Activated CD4-positive, alpha-beta T cell treated with anti-CD3 and anti-CD28 coated beads, Interleukin-2, amount 50 U/mL, for 48 hours (primary cell): ENCODE measurements at places on chromosomes 2 and 18.

DNA sequence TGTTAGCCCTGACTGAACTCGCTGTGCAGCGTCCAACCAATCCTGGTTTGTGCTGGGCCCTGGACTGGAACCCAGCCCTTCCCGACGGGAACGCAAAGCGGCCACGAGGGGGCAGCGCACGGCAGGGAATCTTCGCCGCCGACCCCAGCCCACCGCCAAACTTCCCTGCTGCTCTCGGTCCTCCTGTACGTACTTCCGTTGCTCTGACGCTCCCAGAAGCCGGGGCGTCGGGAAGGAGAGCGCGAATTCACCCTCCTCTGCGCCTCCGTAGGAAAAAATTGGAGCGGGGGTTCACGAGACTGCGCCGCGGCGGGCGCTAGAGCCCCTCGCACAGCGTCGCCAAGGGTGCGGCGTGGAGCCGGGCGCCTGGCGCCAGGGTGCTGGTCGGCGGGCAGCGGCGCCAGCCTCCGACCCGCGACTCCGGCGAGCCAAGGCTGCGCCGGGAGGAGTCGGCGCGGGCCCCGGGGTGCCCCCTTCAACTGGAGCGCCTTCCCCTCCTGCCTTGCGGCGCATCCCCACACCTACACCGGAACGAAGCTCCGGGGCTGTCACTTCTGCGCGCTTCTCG is 873 bp upstream of the SH3RF3 start:
- peak; percentile 76 for DNase-seq

DNA sequence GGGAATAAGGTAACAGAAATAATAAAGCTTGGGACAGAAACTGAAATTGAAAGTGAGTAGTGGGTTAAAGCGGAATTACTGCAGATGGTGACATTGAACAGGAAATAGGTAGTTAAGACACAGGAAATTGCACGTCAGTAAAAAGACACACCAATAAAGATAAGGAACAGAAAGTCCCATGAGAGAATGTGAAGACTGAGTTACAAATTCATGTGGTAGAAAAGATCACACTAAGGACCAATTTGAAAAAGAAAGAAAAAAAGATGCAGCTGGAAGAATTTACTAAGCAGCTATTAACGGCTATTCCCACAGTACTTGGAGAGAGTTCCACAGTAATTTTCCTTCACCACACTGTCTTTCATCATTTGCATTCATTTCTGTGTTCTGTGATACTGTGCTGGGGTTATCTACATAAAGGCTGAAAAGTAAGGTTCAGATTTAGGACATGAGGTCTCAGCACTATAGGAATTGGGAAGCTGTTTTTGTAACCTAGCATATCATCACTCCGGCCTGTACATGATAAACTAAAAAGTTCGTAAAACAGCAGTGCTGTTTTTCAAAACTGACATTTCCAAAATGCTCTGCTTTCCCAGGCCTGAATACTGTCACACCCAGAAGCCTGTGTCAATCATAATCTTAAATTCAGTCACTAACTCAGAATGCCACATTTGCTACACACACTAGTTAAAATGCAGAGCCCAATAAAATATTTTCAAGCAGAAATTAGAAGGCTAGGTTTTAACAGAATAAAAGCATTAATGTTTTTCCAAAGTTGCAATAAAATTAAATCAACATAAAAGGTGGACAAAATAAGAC is 42.9 kb downstream of the SRBD1 start:
- no peak for DNase-seq

- no peak for DNase-seq
These were observed 37.7 kb upstream of the MAT2A start for GRCh38 chr2:85501248-85501647.

- no peak for DNase-seq
These were observed 129.2 kb downstream of the KLHL29 start for GRCh38 chr2:23513872-23514793.

- no peak for DNase-seq
These were observed 916 bp downstream of the TAF4B start for GRCh38 chr18:26227051-26227670.

GRCh38 chr2:200314976-200315567 is 8.6 kb downstream of the SPATS2L start:
- DNase-seq = no peak

DNA sequence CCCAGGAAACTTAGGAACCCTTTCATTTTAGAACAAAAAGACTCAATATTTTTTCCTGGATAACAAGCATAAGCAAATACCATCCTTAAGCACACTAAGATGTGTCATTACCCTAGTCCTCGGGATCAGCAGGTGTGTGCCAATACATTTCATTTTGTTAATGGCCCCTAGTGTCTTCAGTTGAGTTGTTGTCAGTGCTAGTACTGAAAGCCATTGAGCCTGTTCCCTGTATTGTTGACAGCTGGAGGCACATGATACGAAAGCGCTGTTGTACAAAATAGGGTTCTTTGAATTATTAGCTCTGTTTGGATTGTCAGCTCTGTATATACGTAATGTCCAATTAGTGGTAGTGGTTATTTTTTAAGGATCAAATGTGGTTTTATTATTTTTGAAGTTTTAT is 29.5 kb downstream of the VAPA start:
- DNase-seq = no peak

GRCh38 chr2:109069331-109070194 is 59.4 kb upstream of the SH3RF3 start:
- DNase-seq = no peak

GRCh38 chr2:188600536-188601210 is 309.0 kb downstream of the GULP1 start:
- no peak for DNase-seq

DNA sequence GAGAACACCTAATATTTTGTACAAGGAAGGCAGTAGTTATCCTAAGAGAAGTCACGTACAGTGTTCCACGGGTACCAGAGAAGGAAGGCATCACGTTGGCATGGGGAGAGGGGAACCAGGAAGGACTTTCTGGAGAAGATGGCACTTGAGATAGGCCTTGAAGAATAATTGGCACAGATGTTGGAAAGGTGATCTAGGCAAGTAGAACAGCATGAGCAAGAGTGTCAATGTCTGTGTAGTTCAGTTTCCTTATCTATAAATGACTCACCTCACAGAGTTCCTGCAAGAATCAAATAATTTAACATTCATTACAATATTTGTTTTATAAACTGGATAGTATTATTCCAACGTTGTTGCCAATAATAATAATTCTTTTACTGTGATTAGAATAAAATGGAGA is 48.3 kb upstream of the BZW1 start:
- no peak for DNase-seq

GRCh38 chr2:237998530-237998929 is 31.7 kb downstream of the UBE2F start:
- DNase-seq = no peak

- DNase-seq = no peak
These were observed 76.6 kb upstream of the ITGA4 start for GRCh38 chr2:181380581-181380980.

DNA sequence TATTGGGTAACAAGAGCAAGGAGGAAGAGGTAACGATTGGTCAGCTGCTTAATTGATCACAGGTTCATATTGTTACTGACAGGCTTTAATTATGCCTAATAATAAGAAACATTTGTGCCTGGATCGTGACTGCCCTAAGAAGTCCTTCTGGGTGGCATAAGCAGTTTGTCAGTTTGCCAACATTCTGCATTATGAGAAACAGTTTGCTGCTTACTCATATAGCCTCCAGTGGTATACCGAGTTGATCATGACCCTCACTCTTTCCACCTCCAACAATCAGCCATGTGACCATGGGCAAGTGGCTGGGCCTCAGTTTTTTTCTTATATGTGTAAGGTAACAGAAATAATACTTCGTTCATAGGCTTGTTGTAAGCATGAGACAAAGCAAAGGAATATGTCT is 96.6 kb upstream of the CABLES1 start:
- no peak for DNase-seq

DNA sequence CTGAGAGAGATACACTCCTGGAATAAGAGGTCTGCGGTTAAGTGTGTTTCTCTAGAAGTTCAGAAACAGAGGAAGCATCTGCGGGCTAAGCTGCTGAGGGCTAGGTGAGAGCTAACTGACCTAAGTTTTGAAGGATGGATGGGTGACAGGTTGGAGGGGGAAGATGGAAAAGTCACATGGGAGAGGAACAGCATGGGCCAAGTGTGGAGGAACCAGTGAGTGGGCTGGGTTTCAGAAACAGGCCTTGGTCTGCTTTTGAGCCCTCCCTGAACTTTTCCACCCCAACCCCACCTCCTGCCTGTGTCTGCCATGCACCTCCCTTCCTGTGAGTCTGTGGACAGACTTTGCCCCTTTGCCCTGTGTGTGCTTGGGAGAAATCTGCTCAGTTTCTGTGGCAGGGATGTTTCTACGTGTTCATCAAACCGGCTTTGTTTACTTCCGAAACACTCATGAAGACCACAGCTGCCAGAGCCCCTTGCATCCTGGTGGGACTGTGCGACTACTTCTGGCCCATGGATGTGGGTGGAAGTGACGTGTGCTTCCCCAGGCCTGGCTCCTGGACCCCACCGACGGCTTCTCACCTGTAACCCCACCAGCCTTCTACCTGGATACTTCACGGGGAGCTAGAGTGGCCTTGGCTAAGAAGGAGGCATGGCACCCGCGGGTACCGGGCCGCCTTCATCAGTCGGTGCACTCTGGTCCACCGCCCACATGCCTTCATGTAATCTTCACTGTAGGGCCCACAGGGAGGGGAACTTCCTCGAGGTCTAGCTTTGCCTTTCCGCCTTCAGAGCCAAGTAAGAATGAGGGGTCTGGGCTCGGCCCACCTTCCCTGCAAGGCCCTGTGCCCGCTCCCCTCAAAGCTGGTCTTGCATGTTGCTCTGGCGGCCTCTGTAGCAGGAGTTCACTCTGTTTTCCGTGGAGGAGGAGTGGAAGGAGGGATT is 1.4 kb upstream of the HPCAL1 start:
- DNase-seq = peak; percentile 29

DNA sequence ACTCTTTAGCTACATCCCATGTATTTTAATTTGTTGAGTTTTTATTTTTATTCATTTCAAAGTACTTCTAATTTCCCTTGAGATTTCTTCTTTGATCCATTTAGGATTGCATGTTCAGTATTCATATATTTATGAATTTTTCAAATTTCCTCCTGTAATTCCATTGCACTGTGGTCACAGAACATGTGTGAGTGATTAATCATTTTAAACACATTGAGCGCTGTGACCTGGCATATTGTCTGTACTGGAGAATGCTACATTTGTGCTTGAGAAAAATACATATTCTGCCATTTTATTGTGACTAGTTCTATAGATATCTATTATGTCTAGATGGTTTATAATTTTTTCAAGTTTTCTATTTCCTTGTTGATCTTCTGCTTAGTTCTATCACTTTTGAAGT is 353.7 kb downstream of the RAD51AP2 start:
- no peak for DNase-seq

DNA sequence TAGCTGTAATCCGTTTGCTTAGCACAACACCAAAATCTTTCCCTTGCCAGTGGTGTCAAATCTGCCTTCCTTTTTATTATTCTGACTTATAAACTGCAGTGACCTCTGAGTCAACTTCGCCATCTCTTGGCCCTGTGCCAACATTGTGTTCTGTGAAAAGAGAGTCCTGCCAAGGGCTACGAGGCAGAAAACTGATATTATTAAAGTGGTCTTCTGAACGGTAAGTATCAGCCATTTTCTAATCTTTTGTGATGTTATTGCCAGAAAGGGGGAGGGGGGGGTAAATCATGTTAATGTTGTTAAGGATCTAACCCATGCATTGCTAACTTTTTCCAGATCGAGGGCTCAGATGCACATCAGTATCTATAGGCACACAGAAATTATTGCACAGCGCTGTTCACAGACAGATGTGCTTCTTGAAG is 121.5 kb upstream of the LTBP1 start:
- DNase-seq = no peak

GRCh38 chr18:811182-811891 is 705 bp downstream of the YES1 start:
- no peak for DNase-seq

DNA sequence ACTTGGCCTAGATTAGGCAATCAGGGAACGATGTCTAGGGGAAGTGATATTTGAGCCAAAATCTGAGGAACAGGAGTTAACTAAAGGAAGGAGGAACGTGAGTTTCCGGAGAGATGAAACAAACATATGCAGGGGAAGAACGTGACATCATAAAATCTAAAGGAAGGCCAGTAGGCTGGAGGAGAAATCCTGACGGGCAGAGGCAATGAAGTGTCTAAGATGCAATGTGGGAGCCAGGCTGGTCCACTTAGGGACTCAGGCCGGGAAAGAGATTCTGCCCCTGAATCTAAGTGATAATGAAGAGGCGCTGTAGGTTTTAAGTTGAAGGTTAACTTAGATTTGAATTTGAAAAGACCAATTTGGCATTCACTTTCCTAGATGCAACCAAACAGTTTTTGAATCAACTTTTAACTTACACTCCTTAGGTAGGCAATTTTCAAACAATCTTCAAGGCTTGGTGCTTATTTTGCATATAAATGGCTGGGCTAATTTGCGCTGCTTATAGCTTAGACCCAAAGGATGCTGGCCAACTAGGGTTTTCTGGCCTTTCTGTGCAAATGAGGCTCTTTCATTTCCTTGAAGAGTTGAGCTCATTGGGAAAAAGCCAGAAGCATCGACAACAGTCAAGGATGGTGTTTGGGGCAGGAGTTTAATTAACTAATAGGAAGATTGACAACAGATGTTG is 221.7 kb downstream of the SOX11 start:
- no peak for DNase-seq

DNA sequence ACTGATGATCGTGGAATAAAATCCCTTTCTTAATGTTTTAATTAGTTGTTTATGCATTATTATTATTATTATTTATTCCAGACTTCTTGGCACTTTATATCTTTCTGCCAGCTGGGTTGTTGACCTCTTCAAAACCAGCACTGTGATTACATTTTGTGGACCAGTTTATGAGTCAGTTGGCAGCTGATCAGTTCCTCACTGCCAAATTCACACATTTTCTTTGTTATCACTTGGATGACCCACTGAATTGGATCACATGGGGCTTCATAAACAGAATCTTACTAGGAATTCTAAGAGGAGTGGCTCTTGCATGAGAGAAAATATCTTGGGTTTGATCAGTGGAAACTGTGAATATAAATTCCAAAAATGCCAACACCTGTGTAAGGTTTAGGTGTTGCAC is 321.8 kb upstream of the SPRED2 start:
- DNase-seq = no peak

DNA sequence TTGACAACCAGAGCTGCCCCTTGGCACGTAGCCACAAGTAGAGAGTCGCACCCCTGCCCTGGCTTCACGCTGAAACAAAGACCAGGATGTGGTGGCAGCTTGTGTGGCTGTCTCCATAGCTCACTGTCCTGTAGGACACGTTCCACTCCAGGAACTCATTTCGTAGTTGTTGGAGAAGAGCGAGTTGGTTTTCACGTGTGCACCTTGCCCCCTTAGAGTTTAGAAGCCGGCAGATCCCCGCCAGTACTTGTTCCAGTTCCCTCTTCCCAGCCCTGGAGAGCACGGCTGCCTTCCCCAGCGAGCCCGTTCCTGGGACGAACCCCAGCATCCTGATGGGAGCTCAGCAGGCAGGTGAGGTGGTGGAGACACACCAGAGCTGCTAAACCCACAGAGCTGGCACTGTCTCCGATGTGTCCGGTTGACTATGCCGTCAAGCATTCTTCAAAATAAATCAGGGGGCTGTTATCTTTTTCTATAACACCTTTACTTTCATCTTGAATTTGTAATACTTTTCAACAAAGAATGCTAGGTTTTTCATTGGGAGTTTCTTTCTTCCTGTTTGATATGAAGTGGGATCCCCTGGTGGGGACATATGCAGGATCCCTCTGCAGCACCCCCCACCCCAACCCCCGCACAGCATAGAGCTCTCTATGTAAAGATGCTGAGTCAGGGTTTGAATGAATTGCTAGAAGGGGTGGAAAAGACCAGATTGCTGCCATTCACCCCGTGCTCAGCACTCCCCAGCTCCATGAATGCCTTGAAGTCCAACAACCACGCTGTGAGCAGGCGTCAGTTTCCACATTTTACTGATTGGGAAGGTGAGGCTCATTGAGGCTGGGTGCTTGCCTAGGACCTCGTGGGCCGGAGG is 44.5 kb downstream of the GREB1 start:
- DNase-seq = no peak
